Activated CD4-positive, alpha-beta memory T cell treated with anti-CD3 and anti-CD28 coated beads for 36 hours (primary cell): ENCODE measurements at places on chromosomes 11 and 22. TPM values are rescaled to one million over a fixed set of nuclear protein-coding genes. Genes with fewer than 3 reads are reported as not detected.

The ELFN2 gene
- total RNA-seq: 0.39 TPM

- H3K36me3 ChIP-seq: no peaks in the 10 kb centered on the region
- peaks cover 1% of the 10 kb centered on the region for H3K27me3 ChIP-seq
- no peak overlapping the region for H3K27ac ChIP-seq
- H3K4me3 ChIP-seq: no peak overlapping the region
- peaks cover 5% of the 10 kb centered on the region for H3K4me1 ChIP-seq
- DNase-seq: no peak
Observed at GRCh38 chr11:130480186-130480585, 31.7 kb downstream of the ADAMTS15 start.

The CDKN1C gene
- total RNA-seq: 0.41 TPM

GRCh38 chr11:130146796-130147195, 12.8 kb upstream of the ST14 start:
- DNase-seq: no peak
- no peak overlapping the region for H3K27ac ChIP-seq
- H3K4me1 ChIP-seq: peaks cover 9% of the 10 kb centered on the region
- no peaks in the 10 kb centered on the region for H3K27me3 ChIP-seq

GRCh38 chr11:45180179-45180847, 33.9 kb downstream of the PRDM11 start:
- DNase-seq: peak; percentile 43
- H3K27me3 ChIP-seq: peaks cover 16% of the 10 kb centered on the region
- H3K36me3 ChIP-seq: no peaks in the 10 kb centered on the region
- no peak overlapping the region for H3K27ac ChIP-seq
- peaks cover 12% of the 10 kb centered on the region for H3K4me1 ChIP-seq

- H3K4me1 ChIP-seq: no peaks in the 10 kb centered on the region
- no peaks in the 10 kb centered on the region for H3K27me3 ChIP-seq
- H3K36me3 ChIP-seq: peaks cover 29% of the 10 kb centered on the region
Observed at GRCh38 chr11:46738887-46739286, 19.9 kb downstream of the F2 start.

The MOGAT2 gene
- not detected for total RNA-seq

The CRYBA4 gene
- 0.36 TPM for total RNA-seq

The RCOR2 gene
- 0.21 TPM for total RNA-seq

- no peak overlapping the region for H3K4me3 ChIP-seq
- H3K27me3 ChIP-seq: no peaks in the 10 kb centered on the region
- no peaks in the 10 kb centered on the region for H3K36me3 ChIP-seq
- peaks cover 3% of the 10 kb centered on the region for H3K4me1 ChIP-seq
Observed at GRCh38 chr22:17749605-17750395, 24.5 kb downstream of the BID start.

The CD3G gene
- 137 TPM for total RNA-seq

- DNase-seq: no peak
- H3K4me3 ChIP-seq: no peak overlapping the region
- no peaks in the 10 kb centered on the region for H3K4me1 ChIP-seq
- H3K36me3 ChIP-seq: no peaks in the 10 kb centered on the region
Observed at GRCh38 chr11:8354622-8355415, 91.1 kb upstream of the LMO1 start.

The KRTAP5-9 gene
- not detected for total RNA-seq

DNA sequence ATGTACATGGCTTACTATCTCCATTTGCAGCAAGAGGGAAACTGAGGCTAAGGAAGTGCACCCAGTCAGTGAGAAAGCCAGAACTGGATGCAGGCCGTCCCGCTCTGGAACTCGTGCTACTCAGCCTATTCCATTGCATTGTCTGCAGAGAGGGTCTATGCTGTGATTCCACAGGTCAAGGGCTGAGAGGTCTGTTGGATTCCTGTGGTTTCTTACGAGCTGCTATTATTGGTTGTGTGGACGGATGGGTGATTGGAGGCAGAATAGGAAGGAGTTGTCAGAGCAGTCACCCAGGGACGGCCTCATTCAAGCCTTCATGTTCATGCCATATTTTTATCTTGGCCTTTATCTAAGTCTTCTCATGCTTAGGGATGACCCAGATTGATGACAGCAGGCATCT, 33.4 kb downstream of the SCGB1A1 start:
- DNase-seq: no peak
- no peaks in the 10 kb centered on the region for H3K4me1 ChIP-seq
- H3K27me3 ChIP-seq: peaks cover 12% of the 10 kb centered on the region
- H3K36me3 ChIP-seq: no peaks in the 10 kb centered on the region
- no peak overlapping the region for H3K4me3 ChIP-seq
